A549 treated with DMSO at 1 μM for 4 hours (cell line): ENCODE measurements at places on chromosomes 6 and 20. TPM values are rescaled to one million over a fixed set of nuclear protein-coding genes. Genes with fewer than 3 reads are reported as not detected.

BIRC7 gene
- total RNA-seq = 2.6 to 4.1 TPM (median 3.7 TPM) in 5 replicates

IMPG1 gene
- not detected in 5 replicates for total RNA-seq

HMGCLL1 gene
- total RNA-seq = 0.15 to 0.20 TPM (median 0.18 TPM) in 5 replicates

SOX12 gene
- total RNA-seq = 20.0 to 29.3 TPM (median 24.2 TPM) in 5 replicates

MYL9 gene
- total RNA-seq = 14.6 to 24.4 TPM (median 20.7 TPM) in 5 replicates

TGM3 gene
- total RNA-seq = 0.07 to 0.11 TPM (median 0.08 TPM) in 3 of 5 replicates, not detected in the others

SLC32A1 gene
- total RNA-seq = not detected in 5 replicates

SLC17A9 gene
- total RNA-seq = 0.02 to 0.19 TPM (median 0.09 TPM) in 3 of 5 replicates, not detected in the others

PRSS16 gene
- 2.5 to 4.0 TPM (median 3.3 TPM) in 5 replicates for total RNA-seq

NNAT gene
- total RNA-seq = not detected in 5 replicates

HDGFL1 gene
- total RNA-seq = not detected in 5 replicates

TNFAIP3 gene
- 10.7 to 16.9 TPM (median 13.5 TPM) in 5 replicates for total RNA-seq

COL9A1 gene
- total RNA-seq = not detected in 5 replicates

LPIN3 gene
- total RNA-seq = 7.6 to 12.4 TPM (median 9.9 TPM) in 5 replicates

SIRPB1 gene
- total RNA-seq = 0.43 to 0.99 TPM (median 0.66 TPM) in 5 replicates

DEFB115 gene
- total RNA-seq = not detected in 5 replicates

SMIM28 gene
- total RNA-seq = not detected in 5 replicates

HLA-A gene
- 132 to 142 TPM (median 140 TPM) in 5 replicates for total RNA-seq

PLN gene
- total RNA-seq = not detected in 5 replicates

NELFE gene
- 74.0 to 87.1 TPM (median 79.5 TPM) in 5 replicates for total RNA-seq

HTR1E gene
- not detected in 5 replicates for total RNA-seq

BCKDHB gene
- total RNA-seq = 4.6 to 6.7 TPM (median 5.6 TPM) in 5 replicates

GSTA2 gene
- total RNA-seq = 0.06 to 0.17 TPM in 2 of 5 replicates, not detected in the others

HLA-DQB2 gene
- not detected in 5 replicates for total RNA-seq

CEP162 gene
- 1.5 to 2.2 TPM (median 2.0 TPM) in 5 replicates for total RNA-seq

DEFB132 gene
- total RNA-seq = not detected in 5 replicates

DLK2 gene
- total RNA-seq = 3.5 to 6.8 TPM (median 6.4 TPM) in 5 replicates

BTN1A1 gene
- total RNA-seq = 0.04 TPM in 1 of 5 replicates, not detected in the others

TREM2 gene
- total RNA-seq = 0.09 TPM in 1 of 5 replicates, not detected in the others

BNIP5 gene
- not detected in 5 replicates for total RNA-seq

ABHD16B gene
- 0.05 TPM in 1 of 5 replicates, not detected in the others for total RNA-seq

WFDC8 gene
- total RNA-seq = not detected in 5 replicates

SRMS gene
- 0.06 TPM in 1 of 5 replicates, not detected in the others for total RNA-seq

VSX1 gene
- total RNA-seq = 0.43 to 1.2 TPM (median 1.0 TPM) in 5 replicates

RIN2 gene
- 34.8 to 40.3 TPM (median 36.4 TPM) in 5 replicates for total RNA-seq

BANF2 gene
- not detected in 5 replicates for total RNA-seq

DPPA5 gene
- not detected in 5 replicates for total RNA-seq

DNAH8 gene
- not detected in 5 replicates for total RNA-seq

KIAA1755 gene
- 0.12 to 0.29 TPM (median 0.15 TPM) in 5 replicates for total RNA-seq

ENPP5 gene
- not detected in 5 replicates for total RNA-seq

MATN4 gene
- 0.09 to 0.14 TPM (median 0.13 TPM) in 4 of 5 replicates, not detected in the other for total RNA-seq

PRPH2 gene
- not detected in 5 replicates for total RNA-seq

STX7 gene
- 19.0 to 26.6 TPM (median 23.8 TPM) in 5 replicates for total RNA-seq

GNRH2 gene
- total RNA-seq = 0.25 to 0.26 TPM in 2 of 5 replicates, not detected in the others

CPNE5 gene
- 0.06 to 0.15 TPM (median 0.11 TPM) in 5 replicates for total RNA-seq

NCOA6 gene
- total RNA-seq = 16.3 to 21.7 TPM (median 20.8 TPM) in 5 replicates

EYS gene
- total RNA-seq = 0.05 to 0.08 TPM (median 0.05 TPM) in 3 of 5 replicates, not detected in the others

ECI2 gene
- total RNA-seq = 54.3 to 71.1 TPM (median 58.1 TPM) in 5 replicates

SPATA25 gene
- 0.43 to 0.75 TPM (median 0.67 TPM) in 4 of 5 replicates, not detected in the other for total RNA-seq

ZC2HC1B gene
- not detected in 5 replicates for total RNA-seq

WFDC10B gene
- not detected in 5 replicates for total RNA-seq

ACTL10 gene
- total RNA-seq = 0.05 TPM in 1 of 5 replicates, not detected in the others

SPAG4 gene
- total RNA-seq = 3.0 to 5.2 TPM (median 4.8 TPM) in 5 replicates

EGFL8 gene
- 0.73 to 2.2 TPM (median 1.5 TPM) in 5 replicates for total RNA-seq

ETV7 gene
- total RNA-seq = 0.13 to 0.17 TPM (median 0.15 TPM) in 4 of 5 replicates, not detected in the other

GSTA3 gene
- not detected in 5 replicates for total RNA-seq

MLN gene
- total RNA-seq = not detected in 5 replicates

SCUBE3 gene
- total RNA-seq = 0.05 to 0.07 TPM (median 0.06 TPM) in 5 replicates
